NCI-H2029 treated with DMSO at 0.1 percent for 48 hours (cell line): ENCODE measurements at places on chromosomes 12 and 14.

GRCh38 chr12:85253853-85254252 is 26.2 kb upstream of the ALX1 start:
- DNase-seq = no peak

DNA sequence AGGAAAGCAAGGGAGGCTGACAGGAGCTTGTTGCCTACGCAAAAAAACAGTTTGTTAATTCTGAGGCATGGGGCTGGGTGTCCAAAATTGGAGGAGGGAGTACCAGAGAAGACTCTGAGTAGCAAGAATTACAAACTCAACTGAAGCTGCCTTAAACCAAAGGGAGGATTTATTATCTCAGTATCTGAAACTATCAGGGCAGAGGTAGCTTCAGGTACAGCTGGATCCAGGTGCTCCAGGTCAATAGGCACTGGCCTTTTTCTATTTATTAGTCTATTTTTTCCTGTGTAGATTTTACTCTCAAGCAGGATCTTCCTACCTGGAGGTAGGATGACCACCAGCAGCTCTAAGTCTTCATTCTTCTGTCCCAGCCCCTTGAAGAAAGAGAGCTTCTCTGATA is 135.3 kb upstream of the NCOR2 start:
- DNase-seq = no peak

DNA sequence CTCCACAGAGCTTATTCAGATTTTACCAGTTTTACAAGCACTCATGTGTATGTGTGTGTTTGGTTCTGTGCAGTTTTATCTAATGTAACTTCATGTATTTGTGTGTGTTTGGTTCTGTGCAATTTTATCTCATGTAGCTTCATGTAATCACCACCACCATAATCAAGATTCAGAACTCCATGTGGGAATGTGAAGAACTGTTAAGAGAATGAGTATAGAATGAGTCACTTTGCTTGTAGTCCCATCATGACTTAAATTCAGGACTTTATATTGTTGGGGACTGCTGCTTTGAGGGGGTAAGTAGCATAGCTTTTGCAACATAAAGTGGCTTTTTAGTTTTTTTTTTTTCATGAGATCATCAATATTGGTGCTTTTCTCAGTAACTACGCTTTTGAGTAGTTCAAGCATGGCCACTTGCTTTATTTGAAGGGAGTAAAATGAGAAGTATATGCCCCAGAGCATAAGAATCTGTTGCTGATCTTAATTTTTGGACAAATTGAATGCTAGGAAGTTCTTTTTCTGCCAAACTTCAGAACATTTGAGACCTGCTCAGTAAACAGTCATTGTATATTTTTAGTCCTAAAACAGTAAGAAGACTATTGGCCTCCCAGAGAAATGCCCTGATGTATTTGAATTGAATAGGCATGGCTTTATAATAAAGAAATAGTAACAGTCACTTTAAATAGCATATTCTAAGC is 28.8 kb downstream of the PROX2 start:
- no peak for DNase-seq

DNA sequence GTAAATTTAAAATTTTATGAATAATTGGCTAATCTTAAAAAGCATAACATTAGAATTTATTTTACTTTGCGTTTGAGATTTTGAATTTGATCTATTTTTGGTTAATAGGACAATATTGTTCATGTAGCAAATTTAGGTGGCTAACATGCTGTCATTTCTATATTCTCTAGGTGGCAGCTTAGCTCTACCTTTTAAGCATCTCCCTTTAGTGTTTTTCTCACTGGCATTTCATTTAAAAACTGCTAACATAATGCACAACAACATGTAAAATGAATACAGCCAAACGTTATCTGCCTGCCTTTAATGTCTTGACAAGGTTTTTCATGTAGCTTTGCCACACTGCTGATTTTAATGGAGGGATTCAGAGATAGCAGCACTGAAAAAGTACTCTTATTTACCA is 272.4 kb upstream of the FBXO33 start:
- DNase-seq = no peak

- DNase-seq = no peak
These were observed 20.3 kb downstream of the RTL1 start for GRCh38 chr14:100882991-100883788.

DNA sequence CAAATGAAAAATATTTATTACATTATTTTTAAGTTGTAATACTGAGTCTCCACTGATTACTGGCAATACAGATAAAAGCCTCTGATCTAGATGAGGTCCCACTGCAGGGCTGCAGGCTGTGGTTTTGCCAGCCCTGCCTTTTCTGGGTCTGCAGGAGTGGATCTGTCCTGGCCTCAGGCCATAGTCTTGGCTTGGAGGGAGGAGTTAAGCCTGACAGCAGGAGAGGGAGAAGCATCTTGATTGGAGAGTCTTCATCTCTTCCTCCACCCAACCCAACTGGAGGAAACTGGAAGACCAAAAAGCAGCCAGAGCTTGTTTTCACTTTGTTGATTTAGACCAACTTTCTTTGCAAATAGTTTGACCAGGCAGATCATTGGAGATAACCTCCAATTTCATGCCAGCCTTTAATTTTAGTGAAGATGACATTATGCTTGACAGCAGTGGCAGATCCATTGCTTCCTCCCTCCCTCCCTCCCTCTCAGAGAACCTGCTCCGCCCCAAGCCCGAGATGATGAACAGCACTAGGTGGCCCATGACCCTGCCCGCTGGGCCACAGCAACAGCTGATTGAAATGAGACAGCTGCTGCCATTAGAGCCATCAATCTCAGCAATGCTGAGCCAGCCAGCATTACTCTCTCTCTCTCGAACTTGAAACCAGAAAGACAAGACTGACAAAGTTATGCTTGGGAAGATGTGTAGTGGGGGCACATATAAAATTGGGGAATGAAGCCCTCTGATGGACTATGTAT is 222.4 kb downstream of the GLT1D1 start:
- DNase-seq = peak; percentile 75

DNA sequence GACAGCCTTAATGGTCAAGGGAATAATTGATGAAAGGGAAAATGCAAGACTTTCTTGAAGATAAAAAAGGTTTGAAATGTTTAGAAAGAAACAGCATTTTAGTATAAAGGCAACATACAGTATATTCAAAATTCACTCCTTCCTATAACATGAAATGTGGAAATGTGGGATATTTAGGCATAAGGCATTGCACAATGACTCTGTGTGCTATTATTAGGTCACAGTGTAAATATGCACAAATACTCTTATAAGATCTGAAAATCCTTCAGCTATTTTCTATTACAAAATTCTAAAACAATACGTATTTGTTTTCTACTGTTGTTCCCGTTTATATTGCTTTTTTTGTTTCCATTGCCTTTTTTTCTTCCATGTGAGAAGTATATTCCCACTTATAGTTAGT is 127.7 kb downstream of the SLC16A7 start:
- no peak for DNase-seq

- no peak for DNase-seq
These were observed 35.2 kb upstream of the PAWR start for GRCh38 chr12:79725987-79726386.

DNA sequence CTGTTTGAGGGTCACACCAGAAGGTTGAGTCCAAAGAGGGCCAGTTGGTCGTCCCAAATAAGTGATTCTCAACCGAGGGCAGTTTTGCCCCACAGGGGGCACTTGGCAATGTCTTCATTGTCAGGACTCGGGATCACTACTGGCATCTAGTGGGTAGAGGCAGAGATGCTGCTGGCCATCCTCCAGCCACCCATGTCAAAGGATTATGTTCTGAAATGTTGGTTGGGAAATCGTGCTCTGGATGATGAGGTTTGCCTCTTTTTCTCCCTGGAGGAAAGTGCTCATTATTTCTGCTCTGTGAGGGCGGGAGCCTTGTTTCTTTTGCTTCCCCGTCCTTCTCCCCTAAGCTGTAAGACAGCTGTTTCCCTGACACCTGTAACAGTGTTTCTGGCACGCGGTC is 3.6 kb downstream of the ZNF839 start:
- no peak for DNase-seq

GRCh38 chr12:39846304-39846703 is 226.7 kb upstream of the ABCD2 start:
- DNase-seq = no peak

DNA sequence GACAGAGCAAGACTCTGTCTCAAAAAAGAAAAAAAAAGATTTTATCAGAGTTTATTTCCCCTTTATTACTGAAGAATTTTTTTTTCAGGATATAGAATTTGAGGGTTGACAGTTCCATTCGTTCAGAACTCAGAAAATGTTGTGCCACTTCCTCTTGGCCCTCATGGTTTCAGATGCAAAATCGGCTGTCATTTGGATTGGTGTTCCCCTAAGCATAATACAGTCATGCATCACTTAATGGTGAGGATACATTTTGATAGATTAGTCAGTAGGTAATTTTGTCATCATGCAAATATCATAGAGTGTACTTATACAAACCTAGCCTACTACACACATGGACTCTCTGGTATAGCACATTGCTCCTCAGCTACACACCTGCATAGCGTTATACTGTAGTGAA is 263.9 kb upstream of the RTL1 start:
- DNase-seq = no peak

DNA sequence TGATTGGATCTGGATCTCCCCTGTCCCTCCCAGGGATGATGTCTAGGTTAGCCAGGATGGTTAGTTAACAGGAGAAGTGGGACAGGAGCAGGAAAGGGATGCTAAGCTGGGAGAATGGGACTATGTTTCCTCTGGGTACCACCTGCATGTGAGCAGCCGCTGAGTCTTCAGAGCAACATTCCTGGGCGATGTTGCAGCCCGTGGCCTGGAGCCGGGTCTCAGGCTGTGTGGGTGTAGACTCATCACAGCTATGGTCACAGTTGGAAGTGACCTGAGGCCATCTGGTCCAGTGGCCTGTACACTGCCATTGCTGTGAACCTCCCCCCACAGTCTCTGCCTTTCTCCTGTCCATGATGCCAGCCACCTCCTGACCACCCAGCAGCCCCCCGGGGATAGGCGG is 422.6 kb downstream of the DPF3 start:
- no peak for DNase-seq

- DNase-seq = no peak
These were observed 10.2 kb downstream of the MARS1 start for GRCh38 chr12:57498132-57498502.
